ENCODE measurements at places on chromosomes 16 and 17. TPM values are rescaled to one million over a fixed set of nuclear protein-coding genes. Genes with fewer than 3 reads are reported as not detected.

DNA sequence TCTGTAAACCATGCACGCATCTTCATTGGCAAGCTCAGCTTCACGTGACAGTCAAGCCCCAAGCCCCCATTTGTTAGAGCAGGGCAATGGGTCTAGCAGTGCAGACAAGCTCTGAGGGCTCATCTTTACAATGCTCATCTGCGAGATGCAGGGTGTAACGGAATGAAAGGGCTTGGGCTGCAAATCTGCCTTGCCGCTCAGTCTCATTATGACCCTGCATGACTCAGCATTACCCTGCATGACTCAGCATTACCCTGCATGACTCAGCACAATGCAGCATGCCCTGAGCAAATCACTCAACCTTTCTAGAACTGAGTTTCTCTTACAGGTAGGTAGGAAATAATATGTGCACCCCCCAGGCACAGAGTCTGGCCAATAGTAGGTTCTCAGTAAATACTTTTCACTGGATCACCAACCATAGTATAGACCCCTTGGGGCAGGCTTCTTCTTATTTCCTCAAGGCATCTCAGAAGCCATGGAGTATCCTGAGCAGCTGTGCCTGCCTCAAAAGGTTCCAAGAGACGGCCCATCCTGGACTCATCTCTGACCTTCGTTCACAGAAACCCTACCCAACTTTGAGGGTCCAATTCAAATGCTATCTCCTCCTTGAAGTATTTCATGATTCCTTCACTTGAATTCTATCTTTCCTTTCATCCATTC lies 391.3 kb upstream of the CDH5 start:
- no peak for DNase-seq

GNG13 gene
- not detected for total RNA-seq

PRAC2 gene
- not detected for total RNA-seq

- DNase-seq: no peak
These were observed 52.5 kb downstream of the SHISA6 start for GRCh38 chr17:11293480-11293879.

PRCD gene
- not detected for total RNA-seq

CES1 gene
- 0.81 TPM for total RNA-seq

DNA sequence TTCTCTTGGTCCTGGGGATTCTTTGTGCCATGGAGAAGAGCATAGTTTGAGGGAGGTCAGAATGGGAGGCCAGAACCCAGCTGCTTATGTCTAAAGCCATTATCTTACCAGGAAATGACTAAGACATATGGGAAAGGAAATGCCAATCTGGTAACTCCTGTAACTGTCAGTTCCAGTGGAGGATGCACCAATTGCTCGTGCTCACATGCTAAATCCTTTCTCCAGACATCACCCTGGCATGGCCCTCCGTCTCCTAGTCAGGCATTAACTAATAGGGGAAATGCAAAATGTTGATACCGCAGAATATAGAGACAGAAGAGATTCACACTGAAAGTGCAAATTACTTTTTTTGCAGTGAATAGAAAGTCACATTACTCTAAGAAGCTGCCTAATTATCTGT lies 255.6 kb upstream of the HSBP1 start:
- no peak for DNase-seq

DNA sequence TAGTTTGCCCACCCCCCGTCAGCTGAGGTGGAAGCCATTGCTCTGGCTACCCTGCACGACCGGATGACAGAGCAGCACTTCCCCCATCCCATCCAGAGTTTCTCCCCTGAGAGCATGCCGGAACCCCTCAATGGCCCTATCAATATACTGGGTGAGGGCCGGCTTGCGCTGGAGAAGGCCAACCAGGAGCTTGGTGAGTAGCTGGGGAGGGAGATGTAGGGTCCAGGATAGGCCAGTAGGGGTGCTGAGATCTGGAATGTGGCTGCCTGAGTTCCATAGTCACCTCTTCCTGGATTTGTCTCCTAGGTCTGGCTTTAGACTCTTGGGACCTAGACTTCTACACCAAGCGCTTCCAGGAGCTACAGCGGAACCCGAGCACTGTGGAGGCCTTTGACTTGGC lies 6.4 kb downstream of the PFAS start:
- no peak for DNase-seq

DNA sequence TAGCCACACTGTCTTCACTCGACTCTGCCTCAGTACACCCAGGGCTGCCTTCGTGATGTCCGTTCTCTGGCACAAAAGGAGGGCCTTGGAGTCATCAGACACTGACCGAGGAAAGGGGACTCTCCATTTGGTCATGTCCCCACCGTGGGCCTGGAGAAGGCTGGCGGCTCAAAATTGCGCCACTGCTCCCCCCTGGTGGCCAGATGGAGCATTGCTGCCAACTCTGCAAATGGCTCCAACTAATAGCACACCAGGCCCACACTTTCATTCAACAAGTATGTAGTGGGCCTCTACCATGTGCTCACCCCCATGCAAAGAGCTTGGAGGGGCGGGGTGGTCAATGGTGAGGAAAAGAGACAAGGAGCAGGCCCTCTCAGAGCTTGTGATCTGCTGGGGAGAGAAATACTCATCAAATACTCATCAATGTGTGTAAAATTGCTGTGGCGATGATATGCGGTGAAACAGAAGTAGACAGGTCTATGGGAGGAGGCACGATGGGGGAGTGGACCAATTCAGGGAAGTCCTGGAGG lies 5.2 kb upstream of the GRIN2C start:
- peak; percentile 69 for DNase-seq

DNA sequence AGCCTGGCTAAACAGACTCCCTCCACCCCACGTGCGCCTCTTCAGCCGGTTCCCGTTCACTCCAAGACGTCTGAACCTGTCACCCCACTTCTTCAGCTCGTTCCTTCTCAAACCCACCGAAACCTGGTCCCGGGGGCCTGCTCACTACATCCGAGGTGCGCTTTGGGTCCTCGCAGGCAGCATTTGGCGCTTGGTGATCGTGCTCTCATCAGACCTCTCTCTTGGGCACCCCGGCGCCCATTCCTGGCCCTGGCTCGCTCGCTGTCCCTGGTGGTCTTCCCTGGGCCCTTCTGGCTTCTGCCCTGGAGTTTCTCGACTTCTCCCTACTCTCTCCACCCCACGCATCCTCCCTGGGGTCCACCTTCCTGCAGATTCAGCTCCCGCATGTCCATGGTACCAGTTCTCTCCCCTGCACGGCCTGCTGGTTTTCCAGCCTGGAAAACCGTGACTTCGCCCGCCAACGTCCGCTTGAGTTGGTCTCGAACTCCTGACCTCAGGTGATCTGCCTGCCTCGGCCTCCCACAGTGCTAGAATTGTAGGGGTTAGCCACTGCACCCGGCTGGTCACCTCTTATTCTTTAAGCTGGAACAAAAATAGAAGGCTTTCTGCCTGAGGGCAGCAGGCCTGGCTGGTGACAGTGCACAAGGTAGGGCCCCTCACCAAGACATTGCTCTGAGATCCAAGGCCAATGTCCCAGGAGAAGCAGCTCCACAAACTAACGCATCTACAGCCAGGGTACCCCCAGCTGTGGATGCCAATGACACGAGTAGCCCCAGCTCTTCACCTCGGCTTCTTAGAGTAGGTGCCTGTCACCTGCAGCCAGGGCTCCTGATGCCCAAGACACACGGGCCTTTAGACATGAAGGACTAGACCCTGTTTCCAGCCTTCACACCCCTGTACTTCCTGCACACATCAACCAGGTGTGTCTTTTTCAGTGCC lies 1.1 kb upstream of the MEAK7 start:
- DNase-seq: no peak

GRCh38 chr17:2711608-2712299 lies at the start of gene CLUH:
Gene CLUH, minus strand, starts transcription at chr17:2711764. Its CDS starts 103 bp downstream, at chr17:2711661.
- DNase-seq: peak; percentile 97

GRCh38 chr17:41873559-41874292 lies 8.5 kb upstream of the KLHL11 start:
- DNase-seq: no peak

- DNase-seq: no peak
These were observed 43.2 kb downstream of the GOSR1 start for GRCh38 chr17:30520436-30520835.

DNA sequence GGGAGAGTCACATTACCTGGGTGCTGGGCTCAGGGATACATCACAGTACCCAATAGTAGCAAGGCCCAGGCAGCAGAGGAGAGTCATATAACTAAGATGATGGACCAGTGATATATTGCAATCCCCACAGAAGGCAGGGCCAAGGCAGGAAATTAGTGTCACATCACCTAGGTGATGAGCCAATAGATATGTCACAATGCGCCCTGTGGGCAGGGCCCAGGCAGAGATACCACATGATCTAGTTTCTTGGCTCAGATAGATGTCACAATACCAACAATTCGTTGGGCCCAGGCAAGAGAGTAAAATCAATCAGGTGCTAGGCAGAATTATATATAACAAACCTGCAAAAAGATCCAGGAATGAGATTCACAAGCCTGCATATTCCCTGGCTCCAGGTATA lies 2111.5 kb downstream of the TP53TG3F start:
- no peak for DNase-seq

DNA sequence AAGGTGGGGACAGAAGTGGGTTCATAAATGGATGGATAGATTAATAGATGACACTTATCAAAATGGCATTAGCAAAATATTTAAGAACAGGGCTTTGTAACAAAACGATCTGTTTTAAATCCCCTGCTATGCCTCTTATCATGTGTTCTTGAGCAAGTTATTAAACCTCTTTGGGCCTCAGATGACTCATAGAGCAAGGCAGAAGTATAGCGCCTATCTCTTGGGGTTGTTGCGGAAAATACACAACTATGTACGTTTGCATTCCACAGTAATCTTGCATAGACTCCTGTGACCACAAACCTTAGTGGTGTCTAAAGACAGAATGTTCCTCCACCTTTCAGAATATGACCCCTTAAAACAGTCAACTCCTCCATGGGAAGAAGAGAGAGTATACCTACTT lies 116.8 kb downstream of the CDYL2 start:
- no peak for DNase-seq

DNA sequence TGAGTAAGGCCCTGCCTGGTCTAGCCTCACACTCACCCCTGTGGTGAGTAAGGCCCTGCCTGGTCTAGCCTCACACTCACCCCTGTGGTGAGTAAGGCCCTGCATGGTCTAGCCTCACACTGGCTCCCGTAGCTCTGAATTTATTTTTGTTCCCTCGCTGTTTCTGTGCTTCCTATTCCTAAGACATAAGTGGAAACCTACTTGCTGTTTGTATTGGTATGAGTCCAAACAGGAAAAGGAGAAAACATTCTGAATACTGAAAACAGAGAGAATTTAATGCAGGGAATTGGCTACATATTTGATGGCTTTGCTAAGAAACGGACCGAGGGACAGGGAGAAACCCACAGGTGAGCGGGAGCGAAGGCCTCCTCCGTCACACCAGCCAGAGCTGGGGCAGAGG lies 267.8 kb downstream of the FOXL1 start:
- DNase-seq: no peak

SDR42E1 gene
- total RNA-seq: 4.5 TPM

GRCh38 chr16:733382-734207 lies 6.7 kb downstream of the HAGHL start:
- DNase-seq: no peak

GRCh38 chr17:1999557-2000251 lies 25.4 kb downstream of the RTN4RL1 start:
- DNase-seq: no peak

SLC16A11 gene
- 1.4 TPM for total RNA-seq

Data from CD4-positive, alpha-beta T cell (primary cell).